Islet precursor cell (in vitro differentiated cells): ENCODE measurements at places on chromosomes 11 and 22.

- no peak for DNase-seq
These were observed 15.4 kb downstream of the CAPN5 start for GRCh38 chr11:77081976-77082836.

DNA sequence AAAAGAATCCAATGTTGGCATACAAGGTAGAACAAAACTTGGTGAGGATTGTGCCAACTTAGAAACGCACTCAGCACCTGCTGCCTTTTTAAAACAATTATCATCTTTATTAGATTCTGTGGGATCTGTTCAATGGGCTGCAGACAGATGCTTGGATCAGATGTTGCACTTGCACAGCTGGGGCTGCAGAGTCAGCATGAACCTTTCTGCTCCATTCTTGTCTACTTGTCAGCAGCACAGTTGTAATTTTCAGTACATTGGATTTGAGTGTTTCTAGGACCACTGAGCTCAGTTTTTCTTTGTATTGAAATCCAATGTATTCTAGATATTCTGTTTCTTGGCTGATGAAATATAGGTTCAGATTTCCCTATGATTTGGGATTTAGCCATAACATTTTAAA, 164.5 kb downstream of the LUZP2 start:
- DNase-seq: no peak

DNA sequence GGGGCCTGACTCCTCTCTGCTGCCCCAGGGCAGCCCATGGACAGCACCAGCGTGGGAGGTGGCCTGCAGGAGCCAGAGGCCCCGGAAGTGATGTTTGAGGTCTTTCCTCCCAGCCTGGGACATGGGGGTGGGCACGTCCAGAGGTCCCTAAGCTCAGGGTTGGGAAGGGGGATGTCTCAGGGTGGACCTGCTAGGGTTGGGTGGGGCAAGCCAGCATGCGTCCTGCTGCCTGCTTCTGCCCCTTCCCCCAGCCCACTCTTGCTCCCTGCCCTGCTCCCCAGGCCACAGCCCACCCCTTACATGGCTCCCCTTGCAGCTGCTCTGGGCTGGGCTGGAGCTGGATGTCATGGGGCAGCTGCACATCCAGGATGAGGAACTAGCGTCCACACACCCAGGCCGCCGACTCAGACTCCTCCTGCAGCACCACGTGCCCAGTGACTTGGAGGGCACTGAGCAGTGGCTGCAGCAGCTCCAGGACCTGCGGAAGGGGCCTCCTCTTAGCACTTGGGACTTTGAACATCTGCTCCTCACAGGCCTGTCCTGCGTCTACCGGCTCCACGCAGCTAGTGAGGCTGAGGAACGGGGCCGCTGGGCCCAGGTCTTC, 1.3 kb downstream of the FAM180B start:
- DNase-seq: no peak

- DNase-seq: peak; percentile 83
These were observed 18.5 kb upstream of the LRRC10B start for GRCh38 chr11:61489833-61490721.

- no peak for DNase-seq
These were observed 30.1 kb upstream of the TMEM45B start for GRCh38 chr11:129785383-129786111.

GRCh38 chr11:110837603-110838002, 125.4 kb upstream of the ARHGAP20 start:
- DNase-seq: no peak

- peak; percentile 62 for DNase-seq
These were observed 8.3 kb upstream of the HTR3B start for GRCh38 chr11:113896156-113896879.

DNA sequence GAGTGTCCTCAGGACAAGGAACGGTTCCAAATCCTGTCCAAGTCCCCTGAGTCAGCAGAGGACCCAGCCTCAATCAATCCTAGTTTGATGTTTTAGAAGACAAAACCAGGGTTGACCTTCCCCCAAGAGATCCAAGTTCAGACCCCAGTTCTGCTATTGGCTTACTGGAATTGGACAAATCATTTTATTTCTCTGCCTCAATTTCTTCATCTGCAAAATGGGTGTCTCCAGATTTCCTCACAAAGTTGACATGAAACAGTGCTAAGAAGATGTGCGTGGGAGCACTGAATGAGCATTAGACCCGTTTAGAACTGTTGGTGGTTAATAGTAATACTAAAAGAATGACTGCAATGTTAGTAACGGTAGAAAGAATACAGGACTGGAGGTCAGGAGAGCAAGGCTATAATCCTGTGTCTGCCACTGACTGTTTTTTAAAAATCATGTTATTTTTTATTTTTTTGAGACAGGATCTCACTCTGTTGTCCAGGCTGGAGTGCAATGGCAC, 32.8 kb upstream of the SCUBE1 start:
- no peak for DNase-seq

DNA sequence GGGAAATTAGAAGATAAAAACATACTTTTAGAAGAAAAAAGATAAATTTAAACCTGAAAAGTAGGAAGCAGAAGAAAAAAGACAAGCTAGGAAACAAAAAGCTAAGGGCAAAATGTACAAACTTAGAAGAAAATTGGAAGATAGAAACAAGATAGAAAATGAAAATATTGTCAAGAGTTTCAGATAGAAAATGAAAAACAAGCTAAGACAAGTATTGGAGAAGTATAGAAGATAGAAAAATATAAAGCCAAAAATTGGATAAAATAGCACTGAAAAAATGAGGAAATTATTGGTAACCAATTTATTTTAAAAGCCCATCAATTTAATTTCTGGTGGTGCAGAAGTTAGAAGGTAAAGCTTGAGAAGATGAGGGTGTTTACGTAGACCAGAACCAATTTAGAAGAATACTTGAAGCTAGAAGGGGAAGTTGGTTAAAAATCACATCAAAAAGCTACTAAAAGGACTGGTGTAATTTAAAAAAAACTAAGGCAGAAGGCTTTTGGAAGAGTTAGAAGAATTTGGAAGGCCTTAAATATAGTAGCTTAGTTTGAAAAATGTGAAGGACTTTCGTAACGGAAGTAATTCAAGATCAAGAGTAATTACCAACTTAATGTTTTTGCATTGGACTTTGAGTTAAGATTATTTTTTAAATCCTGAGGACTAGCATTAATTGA, 1.0 kb downstream of the MALAT1 start:
- no peak for DNase-seq

- DNase-seq: peak; percentile 69
These were observed 128.2 kb downstream of the ZNF280B start for GRCh38 chr22:22380098-22381030.

GRCh38 chr11:72738199-72739141, 13.7 kb downstream of the ARAP1 start:
- no peak for DNase-seq

GRCh38 chr11:112537026-112537425, 276.4 kb upstream of the PLET1 start:
- DNase-seq: no peak

DNA sequence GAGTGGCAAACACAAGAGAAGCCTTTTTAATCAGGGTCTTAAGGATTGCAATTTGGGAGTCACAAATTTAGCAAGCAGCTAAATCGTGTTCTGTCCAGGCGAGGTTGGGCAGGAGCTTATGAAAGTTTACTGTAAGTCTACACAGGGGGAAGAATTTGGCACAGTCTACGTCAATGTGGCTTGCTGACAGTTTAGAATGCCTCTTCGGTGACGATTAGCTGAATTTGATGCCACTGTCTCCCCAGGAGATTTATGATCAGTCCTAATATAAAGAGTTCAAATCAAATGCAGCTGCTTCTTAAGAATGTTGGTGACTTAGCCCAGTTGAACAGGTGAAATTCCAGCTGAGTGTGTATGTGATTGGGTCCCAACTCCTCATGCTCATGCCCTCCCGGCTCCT, 114.1 kb upstream of the CLPB start:
- DNase-seq: no peak

- no peak for DNase-seq
These were observed 5.3 kb upstream of the TMEM123 start for GRCh38 chr11:102457865-102458264.

GRCh38 chr11:134349802-134350355, 18.1 kb downstream of the GLB1L2 start:
- peak; percentile 31 for DNase-seq

DNA sequence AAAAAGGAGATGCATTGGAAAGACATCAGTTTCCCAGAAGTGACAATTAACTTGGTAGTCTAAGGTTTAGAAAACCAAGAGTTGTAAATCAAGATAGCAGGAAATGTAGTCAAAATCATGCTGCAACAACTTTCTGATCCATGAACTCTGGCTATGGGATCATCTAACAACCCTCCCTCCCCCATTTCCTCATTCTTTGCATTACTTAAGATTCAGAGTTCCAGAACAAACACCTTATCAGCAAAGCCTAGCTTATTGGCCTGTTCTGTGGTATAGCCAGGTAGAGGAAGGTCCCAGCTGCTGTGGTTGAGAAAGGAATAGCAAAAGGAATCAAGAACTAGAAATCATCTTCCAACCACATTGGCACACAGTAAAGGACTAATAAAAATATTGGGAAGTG, 651.1 kb downstream of the METTL15 start:
- DNase-seq: no peak

DNA sequence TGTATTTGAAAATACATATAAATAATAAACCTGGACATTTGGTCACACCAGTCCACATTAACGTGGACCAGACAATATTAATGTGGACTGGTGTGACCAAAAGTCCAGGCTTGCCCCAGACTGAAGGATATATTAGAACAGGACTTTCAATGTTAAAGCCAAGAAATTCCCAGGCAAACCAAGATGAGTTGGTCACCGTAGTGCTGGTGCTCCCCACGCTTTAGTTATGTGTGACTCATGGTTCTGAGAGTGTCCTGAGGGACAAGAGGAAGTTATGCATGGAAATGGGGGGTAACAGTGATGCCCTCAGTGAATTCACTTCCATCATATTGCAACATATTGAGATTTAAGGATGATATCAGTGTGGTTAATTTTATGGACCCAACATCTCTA, 31.4 kb downstream of the POU2AF1 start:
- DNase-seq: peak; percentile 36

- DNase-seq: no peak
These were observed 10.0 kb upstream of the OR5M1 start for GRCh38 chr11:56624661-56625110.

GRCh38 chr22:36379593-36380361, 8.0 kb downstream of the MYH9 start:
- peak; percentile 67 for DNase-seq
